Esophagus muscularis mucosa (tissue), 4 donors: ENCODE measurements at places on chromosomes 2 and 18. TPM values are rescaled to one million over a fixed set of nuclear protein-coding genes. Genes with fewer than 3 reads are reported as not detected.

MC2R gene
- 0.17 TPM for total RNA-seq

MROH2A gene
- total RNA-seq: not detected

SERPINB13 gene
- not detected for total RNA-seq

CBLN2 gene
- 0.17 TPM for total RNA-seq

PDE11A gene
- not detected for total RNA-seq

UPP2 gene
- not detected for total RNA-seq

KCNS3 gene
- total RNA-seq: 19.9 TPM

ANKRD30B gene
- not detected for total RNA-seq
